SW 1271 (cell line): ENCODE measurements at places on chromosomes 11 and 22.

DNA sequence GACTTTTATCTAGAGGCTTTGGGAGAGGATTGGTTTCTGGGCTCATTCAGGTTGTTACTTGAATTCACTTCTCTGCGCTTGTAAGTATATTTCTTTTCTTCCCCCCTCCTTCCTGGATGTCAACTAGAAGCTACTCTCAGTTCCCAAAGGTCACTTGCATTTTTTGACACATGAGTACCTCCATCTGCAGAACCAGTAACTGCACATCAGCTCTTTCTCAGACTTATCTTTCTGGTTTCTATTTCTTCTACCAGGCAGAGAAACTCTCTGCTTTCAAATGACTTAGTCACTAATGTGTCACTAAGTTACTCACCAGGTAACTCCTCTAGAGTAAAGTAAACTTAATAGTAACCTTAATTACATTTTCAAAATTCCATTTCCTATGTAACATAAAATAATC, 773.0 kb upstream of the LUZP2 start:
- DNase-seq = no peak

DNA sequence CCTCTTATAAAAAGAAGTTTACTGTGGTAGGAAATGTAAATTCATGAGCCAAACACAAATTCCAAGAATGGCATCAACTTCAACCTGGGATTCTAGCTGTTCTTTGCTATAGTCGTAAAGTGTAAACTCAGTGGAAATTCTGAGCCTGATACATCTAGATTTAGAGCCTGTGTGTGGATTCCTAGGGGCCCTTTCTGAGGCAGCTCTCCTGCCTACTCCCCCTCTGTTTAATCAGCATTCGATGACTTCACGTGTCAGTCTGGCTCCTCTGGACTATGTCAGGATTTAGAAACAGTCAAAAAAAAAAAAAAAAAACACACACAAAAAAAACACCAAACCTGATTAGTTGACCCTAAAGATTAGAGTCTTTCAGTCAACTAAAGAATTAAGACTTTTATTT, 93.1 kb upstream of the SC5D start:
- DNase-seq = no peak

- DNase-seq = no peak
Observed at GRCh38 chr22:49188591-49188990, 639.1 kb downstream of the BRD1 start.

DNA sequence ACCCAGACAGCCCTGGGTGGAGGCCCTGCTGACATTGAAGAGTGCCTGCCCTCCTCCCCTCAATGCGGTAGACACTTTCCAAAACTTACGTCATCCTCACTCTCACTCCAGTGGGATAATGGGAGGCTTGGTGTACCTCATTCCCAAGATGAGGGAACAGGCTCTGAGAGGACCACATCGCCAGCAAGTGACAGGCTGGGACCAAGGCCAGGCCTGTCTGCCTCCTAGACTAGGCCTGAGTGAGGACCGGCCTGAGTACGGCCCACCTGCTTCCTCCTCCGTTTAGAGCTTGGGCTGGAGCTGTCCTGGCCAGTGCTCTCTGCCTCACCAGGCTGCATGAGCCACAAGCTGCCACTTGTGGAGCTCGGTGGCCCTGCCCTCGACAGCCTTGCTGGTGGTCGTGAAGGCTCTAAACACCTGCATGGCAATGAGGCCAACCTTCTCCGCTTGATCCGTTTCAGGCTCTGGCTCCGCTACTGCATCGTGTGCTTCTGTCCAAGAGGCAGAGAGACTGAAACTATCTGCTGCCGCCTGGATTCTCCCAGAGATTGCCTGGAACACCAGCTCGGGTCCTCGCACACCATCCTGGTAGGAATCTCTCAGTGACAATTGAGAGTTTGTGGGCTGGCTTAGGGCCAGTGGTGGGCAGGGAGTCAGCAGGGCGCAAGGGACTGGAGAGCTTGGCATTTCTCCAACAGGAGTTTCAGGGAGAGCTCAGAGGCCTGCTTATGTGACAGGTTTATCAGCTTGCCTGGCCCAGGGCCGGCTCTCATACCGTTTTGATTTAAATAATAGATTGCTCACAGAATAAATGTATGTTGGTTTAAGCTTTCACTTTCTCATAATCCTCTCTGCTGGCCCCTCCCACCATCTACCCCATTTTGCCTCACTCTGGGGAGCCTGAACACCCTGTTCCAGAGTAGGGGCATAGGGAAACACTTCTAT, 9.4 kb downstream of the LRRC75B start:
- no peak for DNase-seq

DNA sequence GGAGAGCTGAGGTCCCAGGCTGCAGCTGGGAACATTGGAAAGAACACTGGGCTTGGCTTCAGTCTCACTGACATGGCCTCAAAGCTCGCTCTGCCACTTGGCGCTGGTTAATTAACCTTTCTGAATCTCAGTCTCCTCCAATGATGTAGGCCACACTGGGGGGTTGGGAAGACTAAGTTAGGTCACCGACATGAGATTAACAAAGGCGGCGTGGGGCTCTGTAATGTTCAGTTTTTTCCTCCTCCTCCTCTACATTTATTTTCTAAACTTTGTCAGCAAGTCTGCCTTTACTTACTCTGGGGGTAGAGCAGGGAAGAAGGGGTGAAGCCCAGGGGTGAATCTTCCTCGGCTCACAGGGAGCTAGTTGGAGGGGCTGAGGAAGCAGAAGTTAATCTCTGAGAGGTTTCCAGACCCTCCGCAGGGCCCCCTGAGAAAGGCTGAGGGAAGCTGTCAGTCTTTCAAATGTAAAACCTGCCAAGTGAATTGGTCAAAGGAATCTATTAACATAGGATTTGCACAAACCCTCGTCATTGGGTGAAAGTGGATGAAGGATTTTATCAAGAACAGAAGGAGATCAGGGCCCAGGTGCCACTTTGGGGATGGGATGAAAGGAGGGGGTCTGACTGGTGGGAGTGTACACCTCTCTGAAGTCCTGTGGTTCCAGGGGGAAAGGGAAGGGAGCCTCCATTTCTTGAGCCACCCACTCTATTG, 32.1 kb upstream of the TENM4 start:
- no peak for DNase-seq

- DNase-seq = no peak
Observed at GRCh38 chr11:14001597-14001996, 39.1 kb downstream of the SPON1 start.

DNA sequence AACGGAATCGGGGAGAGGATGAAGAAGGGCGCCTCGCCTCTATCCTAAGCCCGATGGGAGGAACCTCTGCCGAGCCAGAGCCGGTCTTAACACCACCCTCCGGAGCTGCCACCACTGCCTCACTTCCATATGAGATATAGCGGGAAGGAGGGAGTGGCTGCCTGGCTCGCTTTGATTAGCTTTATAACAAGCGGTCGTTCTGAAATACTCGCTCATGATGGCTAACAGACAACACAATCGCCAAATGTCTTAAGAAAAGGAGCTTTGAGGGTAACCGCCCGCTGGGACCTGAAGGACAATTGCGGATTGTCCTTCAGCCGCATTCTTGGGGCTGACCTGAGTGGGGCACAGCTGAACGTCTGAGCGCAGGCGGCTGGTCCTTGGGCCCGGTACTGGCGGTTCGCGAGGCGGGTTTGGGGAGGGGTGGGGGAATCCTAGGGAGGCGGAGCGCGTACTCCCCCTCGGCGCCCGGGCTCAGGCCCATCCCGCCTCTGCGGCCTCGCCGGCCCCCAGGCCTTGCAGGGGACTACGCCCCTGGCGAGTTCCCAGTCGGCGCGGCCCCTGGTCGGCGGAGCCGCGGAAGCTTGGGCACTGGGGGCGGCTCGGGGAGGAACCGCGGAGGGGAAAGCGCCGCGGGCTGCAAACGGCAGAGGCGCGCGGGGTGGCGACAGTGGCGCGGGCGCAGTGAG, at the start of gene PLAAT5:
TSS of gene PLAAT5 (minus strand) at position 617 of the 689 bp plus-strand sequence. CDS start at position 484, 133 bp downstream.
- no peak for DNase-seq

- no peak for DNase-seq
Observed at GRCh38 chr11:68479390-68479789, 18.8 kb downstream of the PPP6R3 start.

DNA sequence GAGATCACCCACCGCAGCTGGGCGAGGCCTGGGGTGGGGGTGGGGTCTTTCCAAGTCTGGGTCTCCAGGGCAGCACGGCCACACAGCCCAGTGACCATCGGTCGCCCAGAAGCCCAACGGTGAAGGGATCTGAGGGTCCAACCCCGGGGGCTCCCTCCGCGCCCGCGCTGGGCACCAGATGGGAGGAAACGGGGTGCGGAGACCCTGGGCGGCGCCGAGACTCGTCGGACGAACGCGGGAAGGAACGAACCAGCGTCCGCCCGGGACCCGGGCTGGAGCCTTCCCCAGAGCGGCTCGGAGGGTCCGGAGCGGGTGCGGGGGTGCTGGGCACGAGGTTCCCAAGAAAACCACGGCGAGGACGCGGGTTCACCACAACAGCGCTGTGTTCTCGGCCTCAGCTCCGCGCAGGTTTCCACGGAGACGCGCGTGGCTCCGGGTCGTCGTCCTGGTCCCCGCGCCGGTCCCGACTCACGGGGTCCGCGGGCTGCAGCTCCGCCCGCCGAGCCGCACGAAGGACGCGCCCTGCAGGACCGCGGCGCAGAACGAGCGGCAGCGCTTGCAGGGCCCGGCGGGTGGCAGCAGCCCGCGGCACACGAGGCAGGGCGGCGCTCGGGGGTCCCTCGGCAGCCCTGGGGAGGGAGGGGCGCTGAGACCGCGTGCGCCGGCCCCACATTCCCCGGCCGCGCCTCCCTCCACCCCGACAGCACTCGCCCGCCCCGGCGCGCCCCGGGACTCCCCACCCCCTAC, 2.3 kb upstream of the IL17REL start:
- no peak for DNase-seq

- DNase-seq = no peak
Observed at GRCh38 chr11:34242037-34242625, 115.7 kb downstream of the ABTB2 start.

GRCh38 chr22:34800260-34800980, 265.5 kb upstream of the ISX start:
- no peak for DNase-seq

- DNase-seq = no peak
Observed at GRCh38 chr11:113477321-113477720, 2.1 kb upstream of the DRD2 start.

GRCh38 chr11:61071208-61071681, 31.0 kb upstream of the CD5 start:
- DNase-seq = no peak
